Bronchial epithelial cell (primary cell): ENCODE measurements at places on chromosomes 7 and 10.

GRCh38 chr7:977326-978048, 2.1 kb upstream of the COX19 start:
- no peak for DNase-seq

GRCh38 chr7:141415999-141416398, 135.2 kb upstream of the AGK start:
- no peak for DNase-seq

- no peak for DNase-seq
Observed at GRCh38 chr7:51312951-51313737, 3.5 kb downstream of the COBL start.

GRCh38 chr7:100208911-100209408, 10.8 kb upstream of the PVRIG start:
- no peak for DNase-seq
